H7 (cell line): ENCODE measurements at places on chromosomes 2 and 18.

DNA sequence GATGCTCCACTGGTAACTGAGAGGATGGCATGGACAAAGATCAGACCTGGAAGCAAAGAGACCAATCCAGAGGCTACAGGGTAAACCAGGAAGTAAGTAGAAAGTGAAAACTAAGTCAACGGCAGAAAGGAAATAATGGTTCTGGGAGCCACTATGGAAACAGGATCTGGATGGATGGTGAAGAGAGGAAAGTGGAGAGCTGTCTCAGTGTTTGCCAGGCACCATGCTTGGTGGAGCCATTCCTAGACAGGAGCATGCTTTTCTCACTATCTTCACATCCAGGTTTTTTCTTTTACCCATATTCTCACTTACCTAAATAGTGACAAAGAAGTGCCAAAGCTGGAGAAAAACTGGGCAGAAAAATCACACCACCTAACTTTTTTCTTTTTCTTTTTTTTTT, 22.2 kb downstream of the ZNF521 start:
- no peak for DNase-seq

DNA sequence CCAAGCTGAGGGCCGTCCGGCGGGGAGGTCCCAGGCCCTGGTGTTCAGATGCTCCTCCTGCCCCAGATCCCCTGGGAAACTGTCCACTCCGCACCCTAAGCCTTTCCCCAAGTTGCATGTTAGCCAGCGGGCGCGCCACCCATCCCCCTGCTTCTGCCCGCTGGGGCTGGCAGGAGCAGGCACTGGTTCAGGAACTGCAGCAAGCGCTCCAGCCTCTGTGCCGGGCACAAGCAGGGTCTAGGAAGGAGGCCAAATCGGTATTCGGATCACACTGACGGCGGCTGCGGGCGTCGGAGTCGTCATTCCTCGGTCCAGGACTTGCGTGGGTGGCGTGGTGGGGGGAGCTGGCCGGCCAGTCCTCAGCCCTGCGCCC, 53.7 kb downstream of the FAM168B start:
- DNase-seq: peak; percentile 43

DNA sequence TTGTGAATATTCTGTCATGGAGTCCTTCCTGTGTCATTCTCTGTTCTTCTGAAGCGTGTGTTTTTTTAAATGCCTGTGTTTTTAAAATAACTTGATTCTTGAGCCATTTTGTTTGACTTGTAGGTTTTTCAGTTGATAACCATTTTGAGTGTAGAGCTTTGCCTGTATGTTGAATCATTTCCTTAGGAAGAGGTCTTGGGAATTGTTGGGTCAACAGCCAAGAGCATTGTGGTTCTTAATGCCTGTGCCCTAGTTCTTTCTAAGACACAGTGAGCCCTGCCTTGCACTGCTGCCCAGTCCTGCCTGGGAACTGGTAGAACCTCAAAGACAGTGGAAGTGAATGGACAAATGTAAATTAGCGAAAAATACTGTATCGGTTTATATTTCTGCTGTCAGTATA, 25.9 kb downstream of the RAB12 start:
- no peak for DNase-seq

DNA sequence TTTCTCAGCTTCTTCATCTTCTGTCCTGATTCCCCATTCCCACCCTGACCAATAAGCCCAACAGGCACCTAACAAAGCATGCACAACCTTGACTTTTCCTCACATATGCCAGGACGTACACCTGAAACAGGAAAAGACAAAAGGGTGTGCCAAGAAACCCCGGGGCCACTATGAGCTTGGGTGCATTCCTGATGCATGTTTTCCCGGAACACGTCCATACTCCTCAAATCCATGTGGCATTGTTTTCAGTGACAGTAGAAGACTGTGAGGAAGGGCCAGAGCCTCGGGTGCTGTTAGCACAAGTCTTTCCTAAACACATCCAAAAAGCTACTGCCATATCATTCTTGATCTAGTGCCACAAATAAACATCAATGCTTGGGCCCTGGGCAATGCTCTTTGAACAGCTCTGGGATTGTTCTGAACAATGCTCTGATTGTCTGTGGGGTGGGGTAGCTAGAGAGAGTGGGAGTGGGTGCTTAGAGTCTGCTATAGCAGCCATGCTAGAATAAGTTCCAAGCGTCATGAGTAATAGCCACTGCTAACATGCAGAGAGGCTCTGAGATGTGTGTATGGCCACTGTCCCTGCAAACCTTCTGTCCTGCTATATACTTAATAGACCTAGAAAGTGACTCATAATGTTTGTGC, 181.7 kb upstream of the CRIM1 start:
- no peak for DNase-seq

DNA sequence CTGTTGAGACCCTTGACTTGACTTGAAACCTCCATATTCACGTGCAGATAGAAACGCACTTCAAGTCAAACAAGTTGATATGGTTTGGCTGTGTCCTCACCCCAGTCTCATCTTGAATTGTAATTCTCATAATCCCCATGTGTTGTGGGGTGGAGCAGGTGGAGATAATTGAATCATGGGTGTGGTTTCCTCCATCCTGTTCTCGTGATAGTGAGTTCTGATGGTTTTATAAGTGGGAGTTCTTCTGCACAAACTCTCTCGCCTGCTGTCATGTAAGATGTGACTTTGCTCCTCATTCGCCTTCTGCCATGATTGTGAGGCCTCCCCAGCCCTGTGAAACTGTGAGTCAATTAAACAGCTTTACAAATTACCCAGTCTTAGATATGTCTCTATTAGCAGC, 21.4 kb downstream of the SLC3A1 start:
- no peak for DNase-seq

DNA sequence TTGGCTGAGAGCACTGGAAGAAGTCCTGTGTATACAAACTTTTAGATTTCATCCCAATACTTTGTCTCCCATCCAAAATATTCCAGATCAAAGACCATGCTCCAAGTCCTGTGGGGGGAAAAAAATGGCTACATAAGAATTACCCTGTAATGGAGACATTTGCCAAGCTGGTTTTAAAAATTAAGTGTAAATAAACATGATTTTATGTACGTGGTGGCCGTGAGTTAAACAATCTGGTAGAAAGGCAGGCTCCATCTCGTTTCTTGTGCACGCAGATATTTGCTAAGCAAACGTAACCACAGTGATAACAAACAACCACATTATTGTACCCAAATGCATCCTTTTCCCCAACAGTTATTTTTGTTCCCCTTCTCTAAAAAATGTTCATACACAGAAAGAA, 176.4 kb downstream of the ZNF516 start:
- no peak for DNase-seq
